ENCODE measurements at places on chromosomes 7 and 10.

DNA sequence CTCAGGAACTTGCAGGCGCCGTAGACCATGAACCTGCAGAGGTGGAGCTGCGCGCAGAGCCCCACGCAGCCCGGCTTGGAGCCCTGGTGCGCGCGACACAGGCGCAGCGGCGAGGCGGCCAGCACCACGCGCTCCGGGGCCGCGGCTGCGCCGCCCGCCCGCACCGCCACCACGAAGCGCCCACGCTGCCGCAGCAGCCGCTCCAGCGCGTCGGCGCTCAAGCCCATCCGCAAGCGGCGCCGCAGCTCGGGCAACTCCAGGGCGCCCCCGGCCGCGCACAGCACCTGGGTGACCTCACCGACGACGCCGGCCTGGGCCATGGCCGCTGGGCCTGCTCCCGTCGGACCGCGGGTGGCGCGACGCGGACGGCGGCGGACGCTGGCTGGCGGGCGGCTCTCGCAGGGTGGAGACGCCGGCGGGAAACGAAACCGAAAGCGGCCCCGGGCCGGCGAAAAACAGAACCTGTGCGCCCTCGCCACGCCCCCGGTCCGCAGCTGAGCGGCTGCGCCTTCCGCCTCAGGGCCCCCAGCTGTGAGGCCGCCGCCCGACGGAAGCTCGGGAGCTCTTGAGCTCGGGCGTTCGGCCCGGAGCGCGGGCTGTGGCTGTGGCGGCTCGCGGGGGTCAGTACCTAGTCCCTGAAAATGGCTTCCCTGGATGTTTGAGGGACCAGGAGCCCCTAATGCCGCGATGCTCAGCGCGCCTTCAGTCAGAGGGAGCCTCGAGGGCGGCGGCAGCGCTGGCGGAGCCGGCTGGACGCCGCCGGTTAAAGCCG, at the start of gene PARP12:
Gene PARP12, minus strand, starts transcription at position 424 of the 772 bp plus-strand sequence. Its CDS starts 104 bp downstream, at position 320.
- no peak for DNase-seq

GRCh38 chr7:36625247-36625646, 99.0 kb downstream of the AOAH start:
- no peak for DNase-seq

DNA sequence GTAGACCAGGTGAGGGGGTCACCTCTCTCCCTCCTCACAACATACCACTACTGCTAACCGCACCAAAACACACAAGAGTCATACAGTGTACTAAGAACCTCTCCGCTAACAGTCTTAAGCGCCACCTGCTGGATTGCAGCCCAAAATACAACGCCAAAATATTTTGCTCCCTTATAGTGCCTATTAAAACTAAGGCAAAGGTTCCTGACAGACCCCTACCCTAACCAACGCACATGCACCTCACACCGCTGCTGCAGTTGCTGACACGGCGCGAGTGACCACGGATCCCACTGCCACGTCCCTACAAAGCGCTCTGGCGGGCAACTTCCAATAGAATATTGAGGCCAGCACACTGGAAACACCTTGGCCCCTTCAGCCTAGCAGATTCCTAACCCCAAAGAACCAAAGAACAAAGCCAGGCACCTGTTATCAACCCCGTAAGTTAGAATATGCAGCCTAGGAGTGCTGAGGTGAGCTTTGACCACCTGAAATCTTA, 563.6 kb upstream of the SEMA3D start:
- DNase-seq = no peak

- no peak for DNase-seq
Observed at GRCh38 chr10:123575105-123575504, 91.0 kb upstream of the GPR26 start.

DNA sequence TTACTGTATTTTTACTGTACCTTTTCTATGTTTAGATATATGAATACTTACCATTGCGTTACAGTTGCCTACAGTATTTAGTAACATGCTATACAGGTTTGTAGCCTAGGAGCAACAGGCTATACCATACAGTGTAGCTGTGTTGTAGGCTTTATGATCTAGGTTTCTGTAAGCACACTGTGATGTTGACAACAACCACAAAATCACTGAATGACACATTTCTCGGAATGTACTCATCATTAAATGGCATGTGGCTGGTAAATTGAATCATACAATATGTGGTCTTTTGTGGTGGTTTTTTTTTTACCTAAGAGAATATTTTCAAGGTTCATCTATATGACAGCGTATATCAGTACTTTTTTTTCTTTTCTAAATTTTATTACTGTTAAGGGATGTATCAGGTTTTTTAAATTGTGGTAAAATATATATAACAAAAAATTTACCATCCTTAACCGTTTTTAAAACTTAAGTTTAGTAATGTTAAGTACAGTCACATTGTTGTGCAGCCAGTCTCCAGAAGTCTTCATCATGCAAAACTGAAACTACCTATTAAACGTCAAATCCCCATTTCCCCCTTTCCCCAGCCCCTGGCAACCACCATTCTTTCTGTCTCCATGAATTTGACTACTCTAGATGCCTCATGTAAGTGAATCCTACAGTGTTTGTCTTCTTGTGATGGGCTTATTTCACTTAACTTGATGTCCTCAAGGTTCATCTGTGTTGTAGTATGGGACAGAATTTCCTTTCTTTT, 21.5 kb downstream of the BTAF1 start:
- DNase-seq = peak; percentile 25

DNA sequence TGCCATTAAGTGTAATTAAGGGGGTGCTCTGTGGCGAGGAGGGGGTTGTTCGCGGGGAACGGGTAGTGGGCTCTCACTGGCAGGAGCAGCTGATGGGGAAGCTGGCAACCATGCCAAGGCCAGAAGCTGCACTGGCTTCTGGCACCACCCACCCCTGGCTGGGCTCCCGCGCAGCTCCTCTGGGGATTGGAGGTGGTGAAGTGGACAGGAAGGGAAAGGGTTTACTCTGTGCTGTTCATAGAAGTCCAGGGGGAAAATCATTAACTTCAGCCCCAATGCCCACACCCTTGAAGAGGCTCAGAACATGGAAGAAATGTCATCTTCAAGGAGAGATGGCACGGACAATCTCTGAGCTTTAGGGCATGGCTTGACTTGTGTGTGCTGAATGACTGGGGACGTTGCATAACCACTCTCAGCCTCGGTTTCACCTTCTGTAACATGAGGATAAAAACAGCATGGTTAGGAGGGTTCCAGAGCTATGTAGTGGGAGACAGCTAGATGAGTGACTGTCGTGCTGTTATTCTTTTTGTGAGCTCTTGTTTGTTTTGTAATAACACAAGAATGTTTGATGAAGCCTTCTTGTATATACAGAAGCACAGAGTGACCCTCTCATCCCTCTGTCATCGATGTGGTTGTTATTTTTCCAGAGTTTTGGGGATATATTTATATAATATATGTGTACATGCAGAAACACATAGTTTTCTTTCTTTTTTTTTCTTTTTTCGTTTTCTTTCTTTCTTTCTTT, 29.9 kb downstream of the KAZALD1 start:
- no peak for DNase-seq

DNA sequence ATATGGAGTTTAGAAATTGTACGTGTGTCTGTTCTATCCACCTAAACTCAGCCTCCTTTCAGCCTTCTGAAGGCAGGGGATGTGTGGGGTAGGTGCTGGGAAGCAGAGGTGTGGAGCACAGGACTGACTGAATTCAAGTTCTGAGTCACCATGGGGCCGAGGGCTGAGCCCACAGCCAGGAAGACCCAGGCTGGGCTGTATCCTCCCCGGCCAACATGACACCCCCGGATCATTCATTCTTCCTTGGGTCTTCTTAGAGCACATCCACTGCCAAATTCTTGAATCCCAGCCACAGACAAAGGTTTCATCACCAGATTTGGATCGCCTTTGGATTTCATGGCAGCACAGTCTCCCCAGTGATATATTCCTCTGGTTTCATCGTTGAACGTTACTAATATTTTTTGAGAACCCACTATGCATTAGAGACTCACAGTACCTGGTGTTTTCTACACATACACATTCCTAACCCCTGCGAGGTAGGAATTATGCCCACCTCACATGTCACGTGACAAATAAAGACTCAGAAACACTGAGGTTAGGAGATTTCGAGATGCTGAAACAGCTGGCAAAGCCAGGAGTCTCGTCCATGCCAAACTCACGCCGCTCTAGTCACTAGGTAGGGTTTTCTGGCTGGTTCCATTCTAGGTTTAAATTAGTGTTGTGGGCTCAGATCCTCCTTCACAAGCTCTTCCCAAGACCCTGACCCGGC, 26.9 kb downstream of the CCDC3 start:
- no peak for DNase-seq

GRCh38 chr10:100968863-100969186, 479 bp upstream of the SEMA4G start:
- DNase-seq = no peak

DNA sequence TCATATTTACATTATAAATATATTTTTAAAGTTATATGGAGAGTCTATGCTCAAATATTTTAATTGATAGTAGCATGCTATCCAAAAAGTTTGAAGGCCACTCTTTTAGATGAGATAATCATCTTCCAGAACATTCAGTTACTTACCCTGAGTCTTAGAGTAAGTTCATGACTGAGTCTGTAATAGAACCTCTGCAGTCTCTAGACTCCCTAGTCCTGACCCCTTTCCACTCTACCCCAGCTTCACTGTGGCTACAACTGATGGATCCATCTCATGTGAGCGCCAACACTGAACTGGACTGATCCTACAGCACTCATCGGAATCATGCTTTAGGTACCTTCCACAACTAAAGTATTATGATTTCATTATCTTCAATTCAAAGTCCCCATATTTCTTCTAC, 10.1 kb downstream of the HACD1 start:
- DNase-seq = no peak

DNA sequence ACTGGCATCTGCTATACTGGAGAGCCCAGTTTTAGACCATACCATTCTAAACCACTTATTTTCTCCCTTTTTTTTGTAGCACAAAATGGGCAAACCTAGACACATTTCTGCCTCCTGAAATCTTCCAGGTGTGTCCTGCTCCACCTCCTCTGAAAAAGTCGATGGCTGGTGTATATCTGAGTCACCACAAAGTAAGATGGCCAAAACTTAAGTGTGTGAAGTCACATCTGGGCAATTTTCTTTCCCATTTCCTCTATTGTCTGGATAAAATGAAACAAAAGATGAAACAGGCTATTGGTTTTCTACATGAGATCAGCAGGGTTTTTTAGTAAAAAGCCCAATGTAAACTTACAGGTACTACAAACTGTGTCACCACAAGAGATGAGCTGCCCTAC, 65.5 kb downstream of the OSBPL3 start:
- DNase-seq = no peak

GRCh38 chr10:11756766-11757315, 14.7 kb downstream of the ECHDC3 start:
- no peak for DNase-seq

GRCh38 chr10:96666741-96667140, 53.6 kb downstream of the PIK3AP1 start:
- DNase-seq = no peak

DNA sequence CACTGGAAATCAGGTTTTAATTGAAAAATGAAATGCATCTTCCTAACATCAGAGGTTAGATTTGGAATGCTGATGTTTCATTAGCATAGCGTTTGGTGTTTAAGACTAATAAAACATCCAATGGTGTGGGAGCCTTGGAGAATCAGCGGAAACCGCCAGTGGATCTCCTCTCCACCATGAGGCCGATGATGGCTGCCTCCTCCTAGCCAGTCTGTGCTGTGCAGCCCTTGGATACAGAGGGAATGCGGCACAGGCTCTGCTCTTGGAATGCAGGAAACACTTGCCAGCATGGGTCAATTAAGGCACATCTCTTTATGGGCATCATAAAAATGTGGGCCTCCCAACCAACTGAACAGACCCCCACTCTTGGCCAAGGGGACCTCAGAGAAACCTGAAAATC, 259.9 kb downstream of the GLRX3 start:
- DNase-seq = no peak

DNA sequence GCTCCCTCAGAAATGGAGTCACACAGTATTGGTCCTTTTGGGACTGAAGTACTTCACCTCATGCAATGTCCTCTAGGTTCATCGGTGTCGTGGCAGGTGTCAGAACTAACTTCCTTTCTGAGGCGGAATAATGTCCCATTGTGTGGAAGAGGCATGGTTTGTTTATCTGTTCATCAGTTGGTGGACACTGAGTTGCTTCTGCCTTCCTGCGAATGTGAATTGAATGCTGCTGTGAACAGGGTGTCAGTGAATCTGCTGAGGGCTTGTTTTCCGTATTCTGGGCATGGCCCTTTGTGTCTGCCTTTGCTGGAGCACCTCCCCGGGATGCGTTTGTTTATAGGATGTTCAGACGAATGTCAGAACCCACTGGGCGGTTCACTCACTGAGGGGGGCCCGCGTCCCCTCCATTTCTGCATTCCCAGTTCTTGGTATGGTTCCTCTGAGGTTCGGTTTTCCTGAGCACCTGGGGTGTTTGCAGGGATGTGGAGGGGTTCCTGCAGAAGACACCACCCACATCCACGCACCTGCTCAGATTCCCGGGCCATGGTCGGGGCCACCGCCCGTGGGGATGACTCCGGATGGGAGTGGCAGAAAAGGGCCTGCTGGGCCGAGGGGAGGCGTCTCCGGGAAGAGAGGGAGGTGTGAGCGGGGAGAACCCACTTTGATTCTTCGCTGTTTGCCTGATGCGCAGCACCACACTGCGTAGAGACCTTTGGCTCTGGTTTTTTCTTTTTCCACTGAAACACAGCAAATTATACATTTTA, 33.1 kb downstream of the CHST12 start:
- DNase-seq = no peak

GRCh38 chr7:29607259-29607658, 43.6 kb downstream of the PRR15 start:
- DNase-seq = no peak

GRCh38 chr7:127194571-127194970, 58.2 kb downstream of the GRM8 start:
- no peak for DNase-seq

- no peak for DNase-seq
Observed at GRCh38 chr10:110321869-110322620, 17.3 kb upstream of the SMNDC1 start.

DNA sequence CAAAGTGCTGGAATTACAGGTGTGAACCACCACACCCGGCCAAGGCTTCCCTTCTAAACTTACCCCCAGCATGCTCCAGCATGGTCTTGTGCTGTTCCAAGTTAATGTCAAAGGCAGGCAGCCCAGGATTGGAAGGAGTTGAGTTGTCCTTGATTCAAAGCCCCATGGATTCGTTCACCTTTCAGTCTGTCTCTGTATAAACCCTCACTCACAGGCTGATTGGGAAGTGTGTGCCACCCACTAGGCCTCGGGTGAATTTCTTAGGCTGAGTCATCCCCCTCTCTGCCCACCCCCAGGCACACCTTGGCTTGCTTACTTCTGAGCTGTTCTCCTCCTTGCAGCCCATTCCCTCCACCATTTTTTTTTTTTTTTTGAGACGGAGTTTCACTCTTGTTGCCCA, 13.3 kb upstream of the PRDX3 start:
- DNase-seq = peak; percentile 68

DNA sequence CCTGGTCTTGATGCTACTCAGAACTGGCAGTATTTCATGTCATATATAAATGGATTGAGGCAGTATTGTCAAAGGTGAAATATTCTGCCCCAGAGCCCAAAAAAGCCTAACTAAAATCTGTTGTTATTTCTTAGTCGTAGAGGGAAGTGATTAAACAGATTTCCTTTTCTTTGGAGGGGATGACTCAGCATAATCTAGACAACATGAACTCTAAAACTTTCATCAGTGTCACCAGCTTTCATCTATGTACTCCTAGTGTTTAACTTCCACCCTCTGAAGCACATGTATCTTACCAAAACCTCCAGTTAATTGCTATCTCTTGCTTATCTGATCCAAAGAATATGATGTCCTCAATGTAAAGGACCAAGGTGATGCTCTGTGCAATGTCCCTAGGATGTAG, 97.1 kb upstream of the ARID5B start:
- no peak for DNase-seq

Measured in keratinocyte (primary cell).